ENCODE measurements at places on chromosomes 4 and X.

- DNase-seq: no peak
These were observed 16.4 kb downstream of the BANK1 start for GRCh38 chr4:101806914-101807313.

DNA sequence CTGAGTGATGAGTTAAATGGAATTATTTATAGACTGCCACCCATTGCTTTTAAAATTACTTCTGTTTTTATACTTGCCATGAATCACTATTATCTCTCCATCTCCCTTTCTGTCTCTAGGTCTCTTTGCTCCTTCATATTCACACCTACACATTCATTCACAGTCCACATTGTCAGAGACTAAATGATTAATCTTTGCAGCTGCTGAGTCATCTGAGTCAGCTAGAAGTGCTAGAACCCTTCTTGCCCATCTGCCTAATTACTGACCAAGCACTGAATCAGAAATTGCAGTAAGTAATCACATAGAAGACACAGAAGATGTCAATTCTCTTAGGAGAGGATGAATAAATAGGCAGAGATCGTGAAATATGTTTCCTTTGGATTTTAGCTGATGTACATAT, 31.6 kb upstream of the RPS6KA6 start:
- no peak for DNase-seq

GRCh38 chr4:54440394-54441136, 211.5 kb downstream of the PDGFRA start:
- peak; percentile 10 for DNase-seq

DNA sequence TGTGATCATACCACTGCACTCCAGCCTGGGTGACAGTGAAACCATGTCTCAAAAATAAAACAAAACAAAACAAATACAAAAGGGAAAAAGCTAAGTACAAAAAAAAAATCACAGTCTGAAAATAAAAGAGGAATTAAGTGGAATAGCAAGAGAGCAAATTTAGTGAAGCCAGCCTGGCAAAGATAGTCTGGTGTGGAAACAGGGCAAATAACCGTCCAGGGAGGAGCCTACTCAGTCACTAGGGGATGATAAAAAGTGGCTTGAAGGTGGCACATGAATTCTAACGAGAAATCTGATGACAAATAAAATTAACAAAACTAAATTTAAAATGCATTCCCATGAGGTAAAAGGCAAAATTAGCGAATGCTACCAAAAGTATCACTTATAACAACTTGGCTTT, 8.2 kb downstream of the PDGFC start:
- DNase-seq: no peak

GRCh38 chr4:20272411-20272872, 20.7 kb downstream of the SLIT2 start:
- DNase-seq: no peak

- DNase-seq: no peak
These were observed 5.4 kb downstream of the DAPP1 start for GRCh38 chr4:99821918-99822503.

All from HTR-8/SVneo (cell line).